Central memory CD4-positive, alpha-beta T cell (primary cell): ENCODE measurements at places on chromosomes 5 and 9.
A peak's percentile ranks its signal among the peaks of the same experiment; 100 is the strongest.

GRCh38 chr5:159564031-159564430, 233.7 kb upstream of the IL12B start:
- no peak for DNase-seq

GRCh38 chr5:63963080-63963735, 963 bp upstream of the HTR1A start:
- no peak for DNase-seq

GRCh38 chr5:139861021-139861888, 65.6 kb downstream of the PSD2 start:
- no peak for DNase-seq

DNA sequence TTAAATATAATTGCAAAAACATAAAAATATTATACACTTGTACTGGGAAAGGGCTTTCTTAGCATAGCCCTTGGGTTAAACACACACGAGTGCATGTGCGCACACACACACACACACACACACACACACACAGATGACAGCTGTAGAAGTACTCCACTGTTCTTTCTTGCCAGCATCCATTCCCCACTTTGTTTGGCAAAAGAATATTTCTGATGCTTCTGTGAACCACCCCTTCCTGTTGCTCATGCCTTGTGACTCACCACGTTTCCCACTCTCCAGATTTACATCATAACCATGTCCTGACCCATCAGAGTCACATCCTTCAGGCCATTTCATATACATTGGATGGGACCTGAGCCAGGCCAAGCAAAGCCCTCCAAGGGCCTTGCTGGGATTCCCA, 280.1 kb downstream of the DNAH5 start:
- DNase-seq: no peak

DNA sequence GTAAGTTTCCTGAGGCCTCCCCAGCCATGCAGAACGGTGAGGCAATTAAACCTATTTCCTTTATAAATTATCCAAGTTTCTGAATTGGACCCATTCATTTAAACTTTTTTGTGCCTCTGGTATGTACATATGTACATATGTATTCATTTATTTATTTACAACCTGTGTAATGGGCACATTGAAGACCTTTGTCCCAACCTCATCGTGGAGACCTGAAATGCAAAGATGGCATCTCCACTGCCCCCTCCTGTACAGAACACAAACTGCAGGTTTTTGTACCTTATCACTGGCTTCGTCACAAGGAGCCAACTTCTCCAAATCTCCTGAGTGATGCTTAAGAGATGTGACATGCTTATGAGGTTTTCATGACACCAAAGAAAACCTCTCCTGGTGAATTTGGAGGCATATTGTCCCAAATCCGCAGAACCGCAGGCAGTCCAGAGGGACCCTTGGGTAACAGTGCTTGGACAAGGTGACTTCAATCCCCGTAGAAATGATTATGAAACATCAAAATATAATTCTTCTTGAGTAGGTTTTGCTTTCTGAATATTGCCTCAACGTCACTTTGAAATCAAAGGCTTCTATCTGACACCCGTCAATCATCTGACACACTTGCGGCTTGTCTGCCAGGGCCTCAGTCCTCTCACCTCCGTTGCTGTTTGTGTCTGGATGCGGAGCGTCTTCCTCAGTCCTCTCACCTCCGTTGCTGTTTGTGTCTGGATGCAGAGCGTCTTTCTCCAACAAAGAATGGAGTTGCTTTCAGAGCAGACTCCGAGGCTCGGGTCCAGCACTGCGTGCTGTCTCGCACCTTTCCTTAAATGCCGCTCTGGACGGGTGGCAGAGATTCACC, 135.0 kb upstream of the IRX4 start:
- no peak for DNase-seq

DNA sequence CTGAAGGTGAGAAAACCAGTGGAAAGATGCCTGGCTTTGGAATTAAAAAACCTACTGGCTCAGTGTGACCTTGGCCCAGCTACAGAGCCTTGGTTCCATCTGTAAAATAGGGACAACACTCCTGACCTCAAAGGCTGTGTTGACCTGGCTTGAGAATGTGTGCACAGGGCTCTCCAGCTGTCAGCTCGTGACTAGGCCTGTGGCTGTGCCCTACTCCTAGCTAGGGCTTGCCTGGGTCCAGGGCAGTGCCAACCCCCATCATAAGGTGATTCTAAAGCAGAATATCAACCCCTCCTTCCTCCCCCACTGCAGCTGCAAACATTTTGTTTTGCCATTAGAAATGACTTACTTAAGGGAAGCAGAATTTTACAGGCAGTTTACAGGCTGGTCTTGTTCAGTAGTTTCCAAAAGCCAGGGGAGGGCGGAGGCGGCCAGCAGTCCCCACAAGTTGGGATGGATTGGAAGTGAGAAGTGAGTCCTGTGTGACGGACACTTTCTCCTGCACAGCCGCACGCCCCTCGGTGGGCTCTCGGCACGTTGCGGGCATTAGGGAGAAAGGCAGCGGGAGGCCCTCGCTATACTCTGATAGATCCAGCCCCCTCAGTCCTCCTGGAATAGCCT, 7.3 kb downstream of the PITX1 start:
- DNase-seq: no peak

GRCh38 chr9:6564868-6565267, 80.7 kb downstream of the GLDC start:
- no peak for DNase-seq

GRCh38 chr5:143008809-143009521, 238.8 kb downstream of the ARHGAP26 start:
- DNase-seq: peak; percentile 91

- DNase-seq: no peak
Measured at GRCh38 chr9:129368444-129368978, 190.4 kb upstream of the IER5L start.

GRCh38 chr9:112551641-112552040, 65.0 kb downstream of the KIAA1958 start:
- DNase-seq: no peak

DNA sequence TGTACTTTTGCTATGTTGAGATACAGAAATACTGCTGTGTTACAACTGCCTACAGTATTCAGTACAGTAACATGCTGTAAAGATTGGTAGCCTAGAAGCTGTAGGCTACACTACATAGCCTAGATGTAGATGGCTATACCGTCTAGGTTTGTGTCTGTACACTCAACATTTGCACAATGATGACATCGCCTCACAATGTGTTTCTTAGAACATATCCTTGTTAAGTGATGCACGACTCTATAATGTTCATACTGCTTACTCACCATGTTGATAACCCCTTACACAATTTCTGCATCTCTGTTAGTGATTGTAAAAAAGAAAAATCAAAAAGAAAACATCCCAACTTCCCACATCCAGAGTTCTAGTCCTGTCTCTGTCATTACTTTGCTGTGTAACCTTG, 450.0 kb downstream of the CCDC171 start:
- DNase-seq: no peak

GRCh38 chr5:14816999-14817761, 54.4 kb downstream of the ANKH start:
- DNase-seq: no peak

DNA sequence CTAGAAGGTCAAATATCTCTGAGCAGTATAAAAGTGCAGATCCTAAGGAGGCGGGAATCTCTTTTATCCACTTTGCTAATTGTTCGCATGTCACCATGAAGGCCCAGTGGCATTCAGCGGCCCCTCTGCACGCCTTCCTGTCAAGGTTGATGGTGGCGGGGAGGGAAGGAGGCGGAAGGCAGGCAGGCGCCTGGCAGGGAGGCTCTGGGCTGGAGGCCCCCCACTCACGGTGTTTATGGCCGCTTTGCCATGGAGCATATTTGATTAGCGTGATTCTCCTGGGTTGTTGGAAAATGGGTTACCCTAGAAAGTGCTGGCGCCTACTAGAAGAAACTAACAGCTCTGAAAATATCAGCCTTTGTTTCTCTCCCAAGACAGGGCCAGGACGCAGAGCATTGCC, 209.6 kb downstream of the FSTL4 start:
- DNase-seq: no peak

DNA sequence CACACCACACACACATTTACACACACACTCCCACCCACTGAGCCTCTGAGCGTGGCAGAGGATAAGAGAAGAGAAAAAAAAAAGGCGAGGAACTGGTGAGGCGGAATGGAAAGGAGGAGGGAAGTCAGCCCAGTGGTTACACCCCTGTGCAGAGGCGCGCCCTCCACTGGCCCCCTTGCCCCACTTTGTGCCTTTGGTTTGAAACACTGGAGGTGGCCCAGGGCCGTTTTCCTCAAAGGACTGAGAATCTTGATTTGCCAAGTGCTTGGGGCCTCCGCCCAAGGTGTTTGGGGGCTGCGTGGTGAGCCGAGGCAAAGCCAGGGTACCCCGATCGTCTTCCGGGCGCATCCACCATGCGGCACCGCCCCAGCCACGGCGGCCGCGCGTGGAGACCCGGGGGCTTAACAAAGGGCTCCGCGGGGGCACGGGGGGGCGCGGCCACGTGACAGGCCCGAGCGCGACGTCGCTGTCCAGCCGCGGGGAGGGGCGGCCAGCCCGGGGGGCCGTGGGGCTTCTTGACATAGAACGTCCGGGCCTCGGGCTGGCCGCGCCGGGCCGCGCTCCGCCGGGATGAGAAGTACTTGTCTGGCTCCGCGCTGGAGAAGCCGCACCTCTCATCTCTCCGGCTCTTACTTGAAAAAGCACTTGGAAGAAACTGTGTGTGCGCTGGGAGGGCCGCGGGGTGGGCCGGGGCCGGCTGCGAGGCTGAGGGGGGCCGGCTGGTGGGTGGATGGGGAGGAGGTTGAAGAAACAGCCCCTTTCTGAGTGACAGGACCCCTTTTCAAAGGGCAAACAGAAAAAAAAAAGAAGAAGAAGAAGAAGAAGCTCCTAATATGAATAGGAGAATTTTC, 21.0 kb downstream of the NR2F1 start:
- DNase-seq: no peak

DNA sequence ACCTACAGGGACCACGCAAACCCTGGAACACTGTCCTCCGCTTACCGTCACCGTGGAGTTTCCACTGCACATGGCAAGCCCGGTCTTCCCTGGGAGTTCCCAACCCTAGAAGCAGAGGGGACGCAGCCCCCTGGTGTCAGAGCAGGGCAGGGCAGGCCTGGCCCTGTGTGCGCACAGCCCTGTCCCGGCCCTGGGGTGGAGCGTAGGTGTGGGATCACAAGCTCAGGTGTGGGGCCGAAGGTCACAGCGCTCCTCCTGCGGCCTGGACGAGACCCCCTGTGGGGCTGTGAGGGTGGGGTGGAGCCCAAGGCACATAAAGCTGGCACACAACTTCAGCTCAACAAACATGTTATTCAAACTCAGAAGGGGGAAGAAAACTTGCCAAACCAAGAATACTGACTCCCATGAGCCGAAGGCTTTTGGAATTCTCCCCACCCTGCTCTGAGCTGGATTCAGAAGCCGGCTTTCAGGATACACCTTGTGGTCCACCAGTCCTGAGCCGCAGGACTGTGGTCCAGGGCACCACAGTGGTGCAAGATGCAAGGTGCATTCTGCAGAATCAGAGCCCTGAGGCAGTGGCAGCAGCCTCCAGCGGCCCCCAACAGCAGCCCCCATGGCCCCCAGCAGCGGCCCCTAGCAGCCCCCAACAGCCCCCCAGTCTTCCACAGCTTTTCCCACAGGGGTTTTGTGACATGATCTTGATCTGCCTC, 11.8 kb upstream of the EXOC3 start:
- DNase-seq: no peak

DNA sequence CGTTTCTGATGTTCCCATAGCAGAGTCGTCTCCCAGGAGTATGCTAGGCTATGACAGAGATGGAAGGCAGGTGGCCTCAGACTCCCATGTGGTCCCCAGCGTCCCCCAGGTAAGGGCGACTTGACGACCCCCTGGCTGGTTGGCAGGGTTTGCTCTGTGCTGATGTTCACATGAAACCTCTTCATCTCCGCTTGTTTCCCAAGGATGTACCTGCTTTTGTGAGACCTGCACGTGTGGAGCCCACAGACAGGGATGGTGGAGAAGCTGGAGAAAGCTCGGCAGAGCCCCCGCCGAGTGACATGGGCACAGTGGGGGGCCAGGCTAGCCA, 108.3 kb downstream of the WNK2 start:
- DNase-seq: no peak

- no peak for DNase-seq
Measured at GRCh38 chr5:13921578-13921977, 22.9 kb downstream of the DNAH5 start.

- no peak for DNase-seq
Measured at GRCh38 chr5:127942246-127943060, 141.1 kb upstream of the SLC12A2 start.

DNA sequence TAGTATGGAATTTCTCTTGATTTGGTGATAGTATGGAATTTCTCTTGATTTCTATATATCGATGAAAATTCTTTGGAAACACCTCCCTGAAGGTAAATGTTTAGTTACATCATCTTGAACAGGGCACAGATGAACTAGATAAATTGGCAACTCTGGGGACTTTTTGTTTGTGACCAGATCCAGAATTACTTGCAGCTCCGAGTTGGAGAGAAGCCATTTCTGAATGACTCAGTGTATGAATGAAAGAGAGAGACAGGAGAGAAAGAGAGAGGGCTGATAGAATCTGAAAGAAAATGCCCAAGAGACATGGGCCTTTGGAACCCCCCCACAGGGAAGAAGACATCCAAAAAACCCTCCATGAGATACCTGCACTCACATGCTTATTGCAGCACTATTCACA, 14.1 kb downstream of the TNFSF15 start:
- no peak for DNase-seq

DNA sequence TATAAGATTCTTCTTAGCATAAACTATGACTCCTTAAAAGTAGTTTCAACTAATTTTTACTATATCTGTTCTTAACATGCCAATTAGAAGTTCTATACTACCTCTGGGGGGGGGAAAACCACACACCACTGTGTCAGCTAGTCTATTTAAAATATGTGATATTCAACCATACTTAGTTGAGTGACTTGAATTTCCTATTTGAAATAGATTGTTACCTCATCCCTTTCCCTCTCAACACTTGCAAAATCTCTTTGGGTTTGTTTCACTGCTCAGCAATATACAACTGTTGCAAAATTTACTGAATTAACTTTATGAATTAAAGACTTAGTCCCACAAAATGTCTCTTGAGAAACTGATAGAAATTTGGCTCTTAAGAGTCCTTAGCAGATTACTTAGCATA, 151.1 kb upstream of the POU5F2 start:
- no peak for DNase-seq

DNA sequence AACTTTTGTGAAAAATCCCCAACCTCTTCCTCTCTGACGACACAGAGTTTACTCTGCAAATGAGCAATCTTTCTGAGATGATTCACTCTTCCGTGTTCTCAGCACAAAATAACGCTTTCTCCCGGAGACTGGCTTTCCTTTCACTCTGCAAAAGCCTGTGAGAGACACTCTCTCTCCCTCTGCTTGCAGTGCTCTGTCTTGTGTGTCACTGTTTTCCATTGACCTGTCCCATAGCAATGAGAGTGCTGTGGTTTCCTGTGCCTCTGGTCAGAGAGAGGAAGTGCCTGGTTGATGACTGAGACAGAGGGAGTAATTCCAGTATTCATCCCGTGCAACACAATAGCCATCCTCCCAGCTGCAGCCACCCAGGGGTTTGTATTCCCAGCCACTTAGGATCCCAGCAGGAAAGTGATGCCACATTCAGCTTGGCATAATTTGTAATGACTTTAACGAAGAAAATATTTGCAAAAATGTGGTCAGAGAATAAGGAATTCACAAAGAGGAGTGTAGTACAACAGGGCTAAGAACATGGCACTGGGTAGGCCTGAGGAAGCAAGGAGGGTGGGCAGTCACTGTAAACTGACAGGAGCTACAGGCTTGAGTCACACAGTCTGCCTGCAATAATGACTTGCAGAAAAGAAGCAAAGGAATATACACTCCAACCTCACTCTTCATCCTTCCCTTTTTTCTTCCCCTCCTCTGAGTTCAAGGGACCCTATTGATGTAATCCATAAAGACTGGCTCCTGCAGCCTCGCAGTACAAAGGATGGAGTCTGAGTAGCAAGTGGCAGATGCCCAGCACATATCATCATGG, 463.5 kb upstream of the RGMB start:
- no peak for DNase-seq
